ENCODE measurements at places on chromosomes 5 and 9.

DNA sequence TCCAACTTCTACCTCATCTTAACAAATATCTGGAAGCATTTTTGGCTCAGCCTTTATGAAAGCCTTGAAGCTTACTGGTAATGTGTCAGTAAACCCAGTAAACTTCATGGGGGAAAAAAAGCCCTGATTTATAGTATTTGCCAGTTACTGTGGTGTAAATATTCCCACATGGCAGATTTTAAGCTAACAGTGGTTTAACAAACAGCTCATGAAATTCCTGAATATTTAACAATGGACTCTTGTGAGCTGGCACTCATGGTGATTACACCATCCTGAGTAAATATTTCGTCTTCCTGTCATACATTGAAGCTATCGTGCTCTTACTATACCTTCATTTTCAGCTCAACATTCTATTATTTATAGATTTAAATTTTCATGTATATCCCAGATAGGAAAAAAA is 57.0 kb upstream of the ACOT12 start:
- DNase-seq: no peak

- DNase-seq: no peak
Measured at GRCh38 chr5:132266031-132266835, 8.7 kb downstream of the PDLIM4 start.

DNA sequence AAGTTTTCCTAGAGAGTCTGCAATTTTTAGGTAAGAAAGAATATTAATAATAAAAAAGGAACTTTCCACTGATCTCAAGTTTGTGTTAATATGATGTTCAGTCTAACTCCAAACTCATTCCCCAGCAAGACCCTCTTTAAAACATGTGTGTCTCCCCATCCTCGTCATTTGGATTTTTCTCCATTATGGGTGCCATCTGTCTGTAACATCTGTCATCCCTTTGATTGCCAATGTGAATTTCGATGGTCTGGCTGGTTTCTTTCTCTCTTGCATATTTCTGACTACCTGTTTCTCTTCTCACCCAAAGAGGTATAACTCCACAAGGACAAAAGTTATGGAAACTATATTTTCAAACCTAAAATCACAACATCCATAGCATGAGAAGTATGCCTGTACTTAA is 4.4 kb downstream of the TAS2R1 start:
- no peak for DNase-seq

GRCh38 chr5:107501965-107502675 is 168.6 kb downstream of the EFNA5 start:
- no peak for DNase-seq

- no peak for DNase-seq
Measured at GRCh38 chr5:115816226-115817081, at the start of gene CDO1. Gene CDO1, minus strand, starts transcription at chr5:115816659. Its CDS starts 262 bp downstream, at chr5:115816397.

DNA sequence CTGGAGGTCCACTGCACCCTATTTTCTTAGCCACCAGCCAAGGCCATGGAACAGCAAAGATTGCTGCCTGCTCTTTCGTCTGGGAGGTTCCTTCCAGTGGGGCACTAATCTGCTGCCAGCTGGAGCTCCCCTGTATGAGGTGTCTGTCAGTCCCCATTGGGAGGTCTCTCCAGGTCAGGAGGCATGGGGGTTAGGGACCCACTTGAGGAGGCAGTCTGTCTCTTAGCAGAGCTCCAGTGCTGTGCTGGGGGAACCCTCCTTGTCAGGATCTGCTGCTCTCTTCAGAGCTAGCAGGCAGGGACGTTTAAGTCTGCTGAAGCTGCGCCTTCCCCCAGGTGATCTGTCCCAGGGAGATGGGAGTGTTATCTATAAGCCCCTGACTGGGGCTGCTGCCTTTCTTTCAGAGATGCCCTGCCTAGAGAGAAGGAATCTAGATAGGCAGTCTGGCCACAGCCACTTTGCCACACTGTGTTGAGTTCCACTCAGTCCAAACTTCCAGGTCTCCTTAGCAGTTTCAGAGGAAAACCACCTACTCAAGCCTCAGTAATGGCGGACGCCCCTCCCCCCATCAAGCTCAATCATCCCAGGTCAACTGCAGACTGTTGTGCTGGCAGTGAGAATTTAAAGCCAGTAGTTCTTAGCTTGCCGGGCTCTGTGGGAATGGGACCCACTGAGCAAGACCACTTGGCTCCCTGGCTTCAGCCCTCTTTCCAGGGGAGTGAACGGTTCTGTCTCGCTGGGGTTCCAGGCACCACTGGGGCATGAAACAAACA is 317.7 kb downstream of the LRRC70 start:
- no peak for DNase-seq

DNA sequence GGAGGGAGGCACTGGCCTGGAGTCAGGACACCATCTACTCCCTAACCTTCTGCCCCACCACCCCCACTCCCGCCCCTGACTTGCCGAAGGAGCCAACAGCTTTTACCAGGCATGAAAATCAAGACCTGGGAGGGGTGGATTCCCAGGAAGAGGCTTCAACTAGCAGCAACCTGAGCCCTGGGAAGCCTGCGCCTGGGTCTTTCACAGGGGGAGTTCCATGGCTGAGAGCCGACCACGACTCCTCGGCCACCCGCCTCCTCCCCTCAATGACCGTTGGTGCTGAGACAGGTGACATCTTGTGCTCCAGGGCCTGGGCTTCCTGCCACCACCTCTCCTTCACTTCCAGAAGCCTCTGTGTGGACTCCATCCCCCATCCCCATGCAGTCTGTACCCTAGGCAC is 37.1 kb downstream of the BARX1 start:
- DNase-seq: no peak

GRCh38 chr5:60446917-60447316 is 253.0 kb downstream of the DEPDC1B start:
- DNase-seq: no peak

DNA sequence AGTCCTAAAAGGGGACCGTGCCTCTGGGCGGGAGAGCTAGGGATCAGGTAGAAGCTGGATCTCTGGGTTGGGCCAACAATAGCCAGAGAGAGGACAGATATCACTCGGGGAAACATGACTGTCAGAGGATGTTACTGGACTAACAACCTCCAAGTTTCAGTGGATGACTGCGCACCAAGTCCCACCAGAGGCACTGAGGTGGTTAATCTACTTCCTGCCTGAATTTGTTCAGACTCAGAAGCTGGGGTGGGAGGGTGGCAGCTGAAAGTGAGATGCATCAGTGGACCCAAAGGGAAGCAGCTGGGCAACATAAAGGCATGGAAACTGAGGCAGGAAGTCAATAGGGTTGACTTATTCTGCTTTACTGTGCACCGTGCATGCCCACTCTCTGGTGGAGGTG is 130.1 kb upstream of the SLC44A1 start:
- DNase-seq: no peak

- no peak for DNase-seq
Measured at GRCh38 chr5:176486189-176486757, 38.1 kb downstream of the FAF2 start.

- DNase-seq: no peak
Measured at GRCh38 chr5:79191457-79191856, 44.5 kb upstream of the JMY start.

GRCh38 chr9:10005206-10005605 is 607.6 kb downstream of the PTPRD start:
- no peak for DNase-seq

DNA sequence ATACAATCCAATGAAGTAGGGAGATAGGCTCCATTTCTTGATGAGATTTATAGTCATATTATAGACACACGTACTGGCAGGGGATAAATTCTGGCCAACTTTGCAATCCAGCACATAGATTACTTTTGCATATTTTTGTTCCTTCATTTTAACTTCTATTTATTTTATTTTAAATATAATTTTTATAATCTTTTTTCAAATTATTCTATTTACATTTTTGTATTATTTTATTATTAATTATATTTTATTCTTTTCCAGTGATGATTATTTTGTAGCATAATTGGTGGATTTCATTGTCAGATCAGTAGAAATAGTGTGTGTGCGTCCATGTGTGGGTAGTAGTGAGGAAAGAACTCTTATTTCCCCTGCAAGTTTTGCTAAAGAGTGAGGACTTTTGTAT is 980.1 kb upstream of the TYRP1 start:
- no peak for DNase-seq

- no peak for DNase-seq
Measured at GRCh38 chr9:116271340-116271739, 117.7 kb downstream of the PAPPA start.

- no peak for DNase-seq
Measured at GRCh38 chr9:134600836-134601638, 40.6 kb upstream of the COL5A1 start.

DNA sequence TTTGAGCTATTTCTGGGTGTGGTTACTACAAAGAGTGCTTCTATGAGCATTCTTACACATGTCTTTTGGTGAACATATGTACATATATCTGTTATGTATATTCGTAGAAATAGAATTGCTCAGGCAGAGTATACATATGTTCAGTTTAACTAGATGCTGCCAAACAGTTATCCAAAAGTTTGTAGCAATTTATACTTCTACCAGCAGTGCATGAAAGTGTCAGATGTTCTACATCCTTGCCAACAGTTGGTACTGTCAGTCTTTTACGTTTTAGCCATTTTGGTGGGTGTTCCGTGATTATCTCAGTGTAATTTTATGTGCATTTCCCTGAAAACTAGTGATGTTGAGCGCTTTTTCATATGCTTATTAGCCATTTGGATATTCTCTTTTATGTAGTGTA is 35.9 kb upstream of the DMRT2 start:
- DNase-seq: no peak

All from bone marrow (tissue), 2 donors.